ENCODE measurements at places on chromosomes 1 and 21. TPM values are rescaled to one million over a fixed set of nuclear protein-coding genes. Genes with fewer than 3 reads are reported as not detected.

NTMT2 gene
- total RNA-seq, result not detected

CD1B gene
- not detected for total RNA-seq

OLIG2 gene
- 0.07 TPM for total RNA-seq

GREM2 gene
- total RNA-seq, result 0.09 TPM

ITLN2 gene
- 0.70 TPM for total RNA-seq

SHE gene
- total RNA-seq, result 0.16 TPM

CLCNKB gene
- total RNA-seq, result 0.07 TPM

JAM2 gene
- total RNA-seq, result not detected

GADD45A gene
- total RNA-seq, result 94.8 TPM

PLPPR4 gene
- not detected for total RNA-seq

PROX1 gene
- 0.32 TPM for total RNA-seq

ITGB2 gene
- 0.85 TPM for total RNA-seq

LINGO4 gene
- total RNA-seq, result not detected

THEM5 gene
- total RNA-seq, result 0.06 TPM

OVAAL gene
- total RNA-seq, result 0.11 TPM

ACADM gene
- 43.6 TPM for total RNA-seq

HMGCL gene
- total RNA-seq, result 12.6 TPM

LIN9 gene
- 7.1 TPM for total RNA-seq

PROK1 gene
- not detected for total RNA-seq

CEPT1 gene
- 12.6 TPM for total RNA-seq
